Activated T-cell treated with anti-CD3 and anti-CD28 coated beads for 48 hours (primary cell): ENCODE measurements at places on chromosomes 5 and 9.

- DNase-seq: no peak
Observed at GRCh38 chr9:14346231-14346791, 32.4 kb upstream of the NFIB start.

DNA sequence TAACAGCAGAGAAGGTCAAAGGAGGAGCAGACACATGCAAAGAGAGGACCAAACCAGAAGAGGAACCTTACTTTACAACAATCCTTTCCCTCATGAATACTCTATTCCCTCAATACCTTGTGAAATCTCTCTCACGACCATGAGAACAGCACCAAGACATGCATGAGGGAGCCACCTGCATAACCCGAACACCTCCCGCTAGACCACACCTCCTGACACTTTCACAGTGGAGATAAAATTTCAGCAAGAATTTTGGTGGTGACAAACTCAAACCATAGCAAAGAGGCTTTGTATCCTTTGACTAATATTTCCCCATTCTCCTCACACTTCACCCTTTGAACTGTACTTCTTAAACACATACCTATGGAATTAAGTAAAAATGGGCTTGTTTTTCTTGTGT lies 101.7 kb downstream of the RORB start:
- no peak for DNase-seq

- no peak for DNase-seq
Observed at GRCh38 chr5:10337107-10337506, 16.4 kb upstream of the MARCHF6 start.

DNA sequence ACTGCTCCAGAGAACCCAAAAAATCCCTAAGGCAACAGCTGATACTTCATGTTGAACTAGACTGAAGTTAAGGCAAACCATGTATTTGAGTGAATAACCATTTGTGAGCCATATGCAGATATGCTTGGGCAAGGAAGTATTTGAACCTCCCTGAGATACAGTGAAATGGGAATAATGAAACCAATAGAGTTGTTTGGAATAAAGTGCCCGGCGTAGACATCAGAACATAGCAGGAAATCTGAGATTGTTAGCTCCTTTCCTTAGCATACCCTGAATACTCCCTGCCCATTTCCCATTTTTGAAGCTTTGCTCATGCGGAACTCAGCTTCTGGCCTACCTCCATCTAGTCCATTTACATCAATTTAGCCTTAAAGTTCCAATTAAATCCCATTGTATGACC lies 611.9 kb downstream of the EFNA5 start:
- DNase-seq: no peak

GRCh38 chr5:163748934-163749333 lies 243.5 kb downstream of the MAT2B start:
- no peak for DNase-seq

DNA sequence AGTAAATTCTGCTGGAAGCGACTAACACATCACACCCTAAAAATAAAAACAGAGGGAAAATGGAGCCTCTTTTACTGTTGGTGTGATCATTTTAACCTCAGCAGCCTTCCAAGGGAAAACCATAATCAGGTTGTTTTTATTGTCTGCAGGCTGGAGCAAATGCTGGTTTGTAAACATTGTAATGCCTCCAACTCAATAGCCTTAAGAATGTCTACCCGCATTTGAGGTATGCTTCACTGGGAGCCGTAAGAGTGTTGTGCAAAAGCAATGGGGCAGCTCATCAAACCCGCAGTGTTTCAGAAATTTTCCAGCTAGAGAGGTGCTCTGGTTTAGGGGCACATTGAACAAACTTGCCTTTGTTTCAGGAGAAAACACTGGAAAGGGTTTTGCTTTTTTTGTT lies 17.0 kb downstream of the NIM1K start:
- DNase-seq: no peak

- no peak for DNase-seq
Observed at GRCh38 chr9:100819980-100820379, 208.5 kb upstream of the PLPPR1 start.

- DNase-seq: no peak
Observed at GRCh38 chr9:130336885-130337284, 71.3 kb downstream of the HMCN2 start.

DNA sequence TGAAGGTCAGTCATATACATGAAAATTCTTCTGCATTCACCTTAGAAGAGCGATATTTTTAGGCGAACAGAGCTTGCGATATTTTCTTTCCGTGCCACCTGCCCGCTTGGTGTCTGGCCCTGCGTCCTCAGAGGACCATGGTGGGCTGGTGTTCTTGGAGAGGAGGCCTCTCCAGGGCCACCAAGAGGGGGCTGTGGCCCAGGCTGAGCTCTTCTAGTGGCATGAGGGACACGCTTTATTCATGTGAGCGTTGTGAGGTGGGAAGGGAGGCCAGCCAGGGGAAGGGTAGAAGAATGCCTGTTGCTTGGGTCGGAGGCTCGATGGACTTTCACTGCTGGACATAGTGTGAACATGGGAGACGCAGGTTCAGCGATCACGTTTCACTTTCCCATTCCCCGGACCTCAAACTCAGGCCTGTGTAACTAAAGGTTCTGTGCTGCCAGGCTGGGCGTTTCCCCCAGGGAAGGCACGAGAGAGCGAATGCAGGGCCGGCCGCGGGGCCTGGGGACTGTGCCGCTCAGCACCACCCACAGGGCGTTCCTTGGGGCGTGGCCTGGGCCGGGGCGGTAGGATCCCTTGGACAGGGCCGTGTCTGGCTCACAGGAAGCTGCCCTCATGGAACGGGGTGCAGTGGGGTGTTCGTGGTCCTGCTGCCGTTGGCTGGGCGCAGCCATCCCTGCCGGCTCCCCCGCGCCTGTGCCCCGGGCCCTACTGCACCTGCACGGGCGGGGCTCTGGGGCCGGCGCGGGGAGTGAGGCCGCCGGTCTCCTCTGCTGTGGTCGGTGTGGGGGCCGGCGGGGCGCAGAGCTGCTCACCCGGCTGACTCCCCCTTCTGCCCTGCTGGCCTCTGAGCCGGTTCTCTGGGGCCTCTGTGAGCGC lies 40.7 kb upstream of the CLPTM1L start:
- peak; percentile 78 for DNase-seq

GRCh38 chr5:171371326-171371725 lies 16.3 kb upstream of the NPM1 start:
- DNase-seq: no peak

DNA sequence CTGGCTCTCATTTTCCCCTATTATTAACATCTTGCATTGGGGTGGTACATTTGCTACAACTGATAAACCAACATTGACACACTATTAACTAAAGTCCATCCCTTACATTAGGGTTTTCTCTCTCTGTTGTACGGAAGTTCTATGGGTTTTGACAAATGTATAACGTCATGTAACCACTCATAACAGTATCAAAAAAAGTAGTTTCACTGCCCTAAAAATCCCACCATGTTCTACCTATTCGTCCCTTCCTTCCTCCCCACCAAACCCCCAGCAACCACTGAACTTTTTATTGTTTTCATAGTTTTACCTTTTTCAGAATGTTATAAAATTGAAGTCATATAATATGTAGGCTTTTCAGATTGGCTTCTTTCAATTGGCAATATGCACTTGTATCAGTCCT lies 40.1 kb downstream of the MLLT3 start:
- no peak for DNase-seq

DNA sequence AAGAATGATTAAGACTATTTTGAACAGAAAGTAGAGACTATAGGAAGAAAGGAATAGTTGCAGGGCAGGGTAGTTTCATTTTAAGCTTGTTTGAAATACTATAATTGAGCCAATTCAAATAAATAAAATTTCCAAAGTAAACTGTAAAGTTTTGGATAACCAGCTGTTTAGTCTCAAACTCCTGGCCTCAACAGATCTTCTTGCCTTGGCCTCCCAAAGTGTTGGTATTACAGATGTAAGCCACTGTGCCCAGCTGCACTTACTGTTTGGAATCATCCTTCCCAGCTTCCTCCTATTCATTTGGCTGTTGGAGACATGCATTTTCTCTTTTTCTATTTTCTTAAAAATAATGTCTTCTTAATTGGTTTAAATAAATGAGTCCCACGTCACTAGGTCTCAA lies 231.0 kb downstream of the NNT start:
- DNase-seq: no peak

- no peak for DNase-seq
Observed at GRCh38 chr9:126666155-126666803, 52.6 kb downstream of the LMX1B start.

DNA sequence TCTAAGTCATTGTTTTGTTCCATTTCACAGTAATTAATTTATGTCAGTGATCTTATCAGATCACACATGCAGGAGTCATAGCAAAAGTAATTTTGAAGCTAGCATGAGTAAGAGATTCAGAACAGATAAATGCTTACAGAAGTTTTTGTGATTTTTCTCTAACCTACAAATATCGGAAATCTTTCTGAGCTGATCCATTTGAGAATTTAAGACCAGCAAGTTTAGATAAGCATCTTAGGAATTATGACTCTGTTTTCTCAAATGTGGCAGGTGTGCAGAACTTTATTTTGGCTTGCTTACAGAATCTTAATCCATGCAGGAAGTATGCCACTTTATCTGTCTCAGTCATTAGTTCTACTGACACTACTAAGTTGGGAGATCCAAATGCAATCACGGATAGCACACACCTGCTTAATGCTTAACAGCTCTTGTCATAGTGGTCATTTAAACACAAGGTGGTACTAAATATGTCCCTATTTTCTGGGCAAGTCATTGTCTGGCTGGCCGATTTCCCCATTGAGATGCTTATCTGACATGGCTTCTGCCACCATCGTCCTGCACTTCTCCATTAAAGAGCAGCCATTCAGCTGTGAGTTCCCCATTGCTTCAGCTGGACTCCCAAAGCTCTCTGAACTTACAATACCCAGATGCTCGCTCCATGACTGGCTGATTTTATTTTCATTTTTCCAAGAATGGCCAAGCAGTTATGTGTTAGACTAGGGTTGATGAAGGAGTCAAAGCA lies 305.4 kb upstream of the NUDT12 start:
- DNase-seq: no peak

- peak; percentile 56 for DNase-seq
Observed at GRCh38 chr5:170333161-170333910, 35.8 kb upstream of the LCP2 start.

GRCh38 chr5:149271716-149272563 lies at the start of gene AFAP1L1:
TSS of gene AFAP1L1 (plus strand) at chr5:149271859. CDS start at chr5:149271969, 110 bp downstream.
- DNase-seq: no peak

DNA sequence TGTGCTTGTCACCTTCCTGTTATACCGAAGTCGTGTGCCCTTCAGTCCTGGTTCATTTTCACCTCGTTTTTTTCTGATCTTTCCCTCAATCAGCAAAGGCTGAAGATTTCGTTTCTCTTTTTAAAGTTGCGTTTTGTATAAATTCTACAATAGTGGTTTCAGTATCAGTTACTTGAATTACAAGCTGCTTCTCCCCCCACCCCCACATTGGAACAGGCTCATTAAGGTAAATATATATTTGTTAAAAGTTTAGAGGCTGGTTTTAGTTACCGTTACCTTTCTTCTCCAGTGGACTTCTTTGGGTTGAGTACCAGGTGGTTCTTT lies 881 bp downstream of the SUB1 start:
- no peak for DNase-seq

DNA sequence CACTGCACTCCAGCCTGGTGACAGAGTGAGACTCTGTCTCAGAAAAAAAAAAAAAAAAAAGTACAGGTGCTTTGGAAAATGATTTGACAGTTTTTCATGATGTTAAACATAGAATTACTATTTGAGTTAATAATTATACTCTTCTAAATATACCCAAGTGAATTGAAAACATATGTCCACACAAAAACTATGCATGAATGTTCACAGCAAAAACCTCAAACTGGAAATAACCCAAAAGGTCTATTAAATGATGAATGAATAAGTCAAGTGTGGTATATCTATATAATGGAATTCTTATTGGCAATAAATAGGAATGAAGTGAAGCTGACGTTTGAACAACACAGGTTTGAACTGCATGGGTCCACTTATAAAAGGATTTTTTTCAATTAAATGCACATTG lies 207.2 kb upstream of the DAB2 start:
- DNase-seq: no peak

DNA sequence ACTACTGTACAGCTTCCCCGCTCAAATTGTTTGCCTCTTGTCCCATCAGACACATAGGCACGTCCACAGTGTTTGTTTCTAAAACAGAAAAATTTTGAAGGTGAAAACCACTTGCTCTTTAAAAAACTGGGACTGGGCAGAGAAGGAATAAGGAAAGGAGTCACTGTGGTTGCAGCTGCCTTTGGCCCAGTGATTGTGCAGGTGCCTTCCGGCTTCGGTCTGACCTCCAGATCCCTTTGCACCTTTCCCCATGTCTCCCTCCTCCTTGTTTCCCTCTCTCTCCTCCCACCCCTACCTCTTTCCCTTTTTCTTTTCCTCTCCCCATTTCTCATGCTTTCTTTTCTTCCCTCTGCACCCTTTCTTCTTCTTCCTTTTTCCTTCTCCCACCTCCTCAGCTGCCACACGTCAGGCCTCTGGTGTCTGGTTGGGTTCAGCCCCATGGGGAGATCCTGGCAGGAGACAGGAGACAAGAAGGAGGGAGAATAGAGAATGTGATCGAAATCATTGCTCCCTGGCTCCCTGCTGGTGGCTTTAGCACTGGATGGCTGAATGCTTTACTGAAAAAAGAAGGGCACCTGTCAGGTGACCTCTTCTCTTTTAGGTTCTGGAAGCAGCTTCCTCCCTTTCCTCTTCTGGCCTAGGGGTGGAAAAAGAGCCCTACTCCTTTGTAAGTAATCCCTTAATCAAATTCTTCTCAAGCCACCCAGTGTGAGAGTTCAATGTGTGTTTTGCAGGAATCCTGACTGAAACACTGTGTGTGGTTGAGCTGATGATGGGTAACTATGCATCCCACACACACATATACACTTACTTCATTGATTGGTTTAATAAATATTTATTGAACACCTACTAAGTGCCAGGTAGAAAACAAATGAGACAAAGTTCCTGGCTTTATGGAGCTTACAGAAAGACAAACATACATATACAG lies 267.3 kb downstream of the MAST4 start:
- DNase-seq: no peak

DNA sequence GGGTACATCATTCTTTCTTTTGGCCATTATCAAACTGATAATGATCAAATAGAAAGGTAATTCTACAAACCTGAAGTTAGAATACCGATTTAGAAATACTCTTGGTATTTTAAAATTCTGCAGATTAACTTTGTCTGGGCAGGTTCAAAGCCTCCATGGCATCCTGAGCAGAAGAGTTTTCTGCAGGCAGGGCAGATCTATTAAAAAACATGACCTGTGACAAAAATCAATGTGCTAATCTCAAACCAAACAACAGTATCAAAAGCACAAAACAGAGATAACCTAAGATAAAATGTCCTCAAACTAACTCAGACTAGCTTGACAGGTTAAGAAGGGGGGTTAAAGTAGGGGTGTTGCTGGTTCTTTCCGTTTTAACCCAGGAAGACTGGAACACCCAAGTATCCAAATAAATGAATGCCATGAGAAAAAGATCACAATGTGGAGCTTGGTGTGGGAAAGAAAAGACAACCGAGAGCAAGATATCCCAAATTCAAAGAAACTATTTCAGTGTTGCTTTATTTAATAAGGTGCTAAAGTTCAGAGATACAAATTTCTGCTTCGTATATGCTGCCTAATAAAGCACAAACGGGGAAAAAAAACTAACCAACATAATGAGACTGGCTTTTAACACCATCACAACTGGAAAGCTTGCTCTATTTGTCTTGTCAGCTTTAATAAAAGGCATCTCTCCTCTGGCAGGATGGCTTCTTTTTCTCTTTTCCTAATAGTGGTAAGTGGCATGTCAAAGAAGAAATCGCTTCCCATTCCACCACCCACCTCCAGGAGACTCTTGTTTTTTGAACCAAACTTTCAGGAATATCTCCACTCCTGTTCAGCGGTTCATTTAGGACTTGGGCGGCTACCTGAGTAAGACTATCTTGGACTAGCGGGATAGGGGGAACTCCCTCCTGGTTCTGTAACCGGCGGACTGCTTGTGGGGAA lies 2.3 kb downstream of the EFNA5 start:
- DNase-seq: no peak
